BE2C (cell line): ENCODE measurements at places on chromosomes 7 and 10.
A peak's percentile ranks its signal among the peaks of the same experiment; 100 is the strongest.

DNA sequence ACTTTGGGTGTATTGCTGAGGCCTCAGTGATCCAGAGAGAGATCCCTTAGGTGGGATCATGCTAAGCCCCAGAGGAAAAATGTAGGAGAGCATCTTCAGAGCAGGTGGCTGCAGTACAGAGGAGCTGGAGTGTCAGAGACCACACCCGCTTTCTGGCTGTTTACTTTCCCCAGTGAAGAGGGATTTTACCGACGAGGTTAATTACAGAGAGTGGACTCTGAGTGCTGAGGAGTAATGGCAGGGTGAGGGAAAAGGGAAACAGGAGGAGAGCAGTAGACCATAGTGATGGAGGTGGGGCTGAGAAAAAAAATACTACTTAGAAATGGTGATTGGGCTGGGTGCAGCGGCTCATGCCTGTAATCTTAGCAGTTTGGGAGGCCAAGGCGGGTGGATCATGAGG is 43.3 kb upstream of the HBP1 start:
- DNase-seq: no peak

GRCh38 chr7:78082556-78082955 is 284.0 kb downstream of the PHTF2 start:
- no peak for DNase-seq

DNA sequence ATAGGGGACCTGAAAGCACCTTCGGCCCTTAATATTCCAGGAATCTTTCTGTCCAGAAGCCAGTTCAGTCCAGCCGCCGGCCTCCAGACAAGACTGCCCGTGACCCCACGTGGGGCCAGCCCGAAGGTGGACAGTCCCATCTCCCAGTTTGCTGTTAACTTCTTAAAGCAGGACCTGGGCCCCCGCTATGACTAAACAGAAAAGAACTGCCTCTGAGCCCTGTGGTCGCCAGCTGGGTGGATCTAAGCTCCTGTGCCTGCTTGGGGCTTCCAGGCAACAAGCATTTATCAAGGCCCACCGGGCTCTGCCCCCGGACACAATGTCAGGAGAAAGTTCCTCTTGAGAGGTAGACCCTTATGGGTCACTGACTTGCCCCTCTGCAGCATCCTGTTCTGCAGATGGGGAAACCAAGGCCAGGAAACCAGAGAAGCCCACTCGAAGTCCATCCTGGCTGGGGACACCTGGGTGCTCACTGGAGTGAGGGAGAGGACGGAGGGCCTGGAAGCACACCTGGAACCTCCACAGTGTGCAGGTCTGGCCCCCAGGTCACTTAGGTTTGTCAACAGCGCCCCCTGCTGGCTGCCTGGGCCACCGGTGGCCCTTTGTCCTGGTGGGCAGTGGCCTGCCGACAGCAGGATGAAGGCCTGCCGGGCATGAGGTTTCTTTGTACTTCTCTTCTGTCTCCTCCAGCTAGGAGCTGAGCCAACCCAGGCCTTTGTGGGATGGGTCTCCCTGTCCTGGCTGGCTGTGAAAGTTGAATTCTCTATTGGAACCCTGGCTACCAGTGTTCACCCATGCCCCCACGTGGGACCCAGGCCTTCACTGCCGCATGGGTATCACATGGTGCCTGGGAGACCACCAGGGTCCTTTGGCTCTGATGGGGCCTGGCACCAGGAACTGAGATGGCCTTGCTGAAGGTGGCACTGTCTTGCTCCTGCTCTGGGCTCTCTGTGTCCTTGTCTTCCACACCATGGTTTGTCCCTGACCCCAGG is 128.0 kb downstream of the ZMIZ1 start:
- peak; percentile 84 for DNase-seq

- no peak for DNase-seq
These were observed 17.6 kb upstream of the STMP1 start for GRCh38 chr7:135644729-135645128.

DNA sequence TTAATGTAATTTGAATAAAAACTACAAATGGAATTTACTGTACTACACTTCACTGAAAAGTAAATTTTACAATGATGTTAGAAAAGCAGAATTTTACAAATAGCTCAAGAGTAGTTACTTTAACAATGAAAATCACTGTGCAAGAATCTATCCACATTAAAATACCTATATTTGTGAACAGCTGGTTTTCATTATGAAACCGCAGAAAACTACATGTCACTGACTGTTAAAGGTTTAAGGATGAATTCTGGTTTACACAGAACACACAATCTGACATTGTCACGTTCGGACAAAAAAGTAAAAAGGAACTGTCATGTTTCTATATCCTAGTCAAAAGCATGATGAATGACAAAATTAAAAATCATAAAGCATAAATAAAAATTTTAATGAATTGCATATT is 415.3 kb upstream of the PRKCQ start:
- no peak for DNase-seq

GRCh38 chr10:86225103-86225782 is 141.4 kb downstream of the GRID1 start:
- DNase-seq: no peak

DNA sequence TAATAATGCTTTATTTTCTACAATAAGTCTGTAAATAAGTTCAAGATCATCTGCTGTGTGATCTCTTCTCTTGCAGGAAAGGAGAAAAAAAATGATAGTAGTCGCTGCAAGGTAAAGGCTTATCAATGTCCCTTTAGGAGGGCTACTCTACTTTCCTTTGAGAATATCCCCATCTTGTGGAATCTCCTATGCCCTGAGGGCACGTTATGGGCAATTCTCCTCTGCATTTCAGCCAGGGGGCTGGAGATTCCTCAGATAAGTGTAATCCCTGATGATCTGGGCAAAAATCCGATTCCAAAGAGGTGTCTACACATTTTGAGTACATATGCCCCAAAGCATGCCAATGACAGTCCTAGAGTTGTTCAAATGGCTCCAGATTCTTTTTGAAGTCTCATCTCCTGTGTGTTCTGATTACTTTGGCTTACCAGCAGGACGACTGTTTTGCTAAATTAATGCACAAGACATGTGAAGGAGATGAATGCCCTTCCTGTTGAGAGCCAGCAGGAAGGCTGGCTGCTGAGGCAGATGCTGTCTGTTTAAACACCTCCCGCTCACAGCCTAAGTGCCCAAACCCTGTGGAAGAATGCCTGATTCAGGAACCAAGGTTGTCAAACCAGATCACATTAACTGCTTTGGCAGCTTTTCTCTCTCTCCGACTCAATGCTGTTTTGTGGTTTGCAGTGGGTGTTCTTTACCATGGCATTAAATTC is 171.2 kb upstream of the COL1A2 start:
- DNase-seq: no peak
